Left renal pelvis (tissue), 4 donors: ENCODE measurements at places on chromosomes 2 and 18.
A peak's percentile ranks its signal among the peaks of the same experiment; 100 is the strongest.

- no peak for DNase-seq
Measured at GRCh38 chr2:402721-403120, 114.8 kb upstream of the ALKAL2 start.

DNA sequence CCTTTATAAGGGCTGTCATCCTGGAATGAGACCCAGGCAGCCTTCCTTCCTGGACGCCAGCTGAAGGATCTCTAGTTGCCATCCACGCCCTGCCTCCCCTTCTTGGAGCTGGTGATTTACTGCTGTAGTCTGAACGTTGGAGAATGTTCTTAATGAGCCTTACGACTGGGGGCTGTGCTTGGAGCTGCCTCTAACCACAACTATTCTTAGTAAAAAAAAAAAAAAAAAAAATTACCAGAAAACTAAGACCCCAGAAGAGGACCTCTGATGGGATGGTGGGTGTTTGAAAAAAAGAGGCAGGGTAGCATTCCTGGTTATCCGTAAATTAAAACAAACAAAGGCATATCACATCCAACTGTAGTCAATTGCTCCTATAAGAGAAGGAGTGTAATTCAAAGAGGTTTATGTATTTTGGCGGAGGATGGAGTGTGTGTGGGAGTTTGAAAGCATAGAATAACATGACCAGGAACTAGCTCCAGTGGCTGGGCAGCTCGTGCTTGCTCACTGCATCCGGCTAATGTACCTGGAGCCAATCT is 105.4 kb downstream of the QPCT start:
- peak; percentile 72 for DNase-seq

- no peak for DNase-seq
Measured at GRCh38 chr2:221134718-221135117, 437.4 kb downstream of the EPHA4 start.

GRCh38 chr2:217289907-217290280 is 430.0 kb upstream of the TNP1 start:
- DNase-seq = peak; percentile 18
